HL-60 (cell line): ENCODE measurements at places on chromosomes 7 and 10.

- no peak for DNase-seq
Observed at GRCh38 chr7:137871170-137871915, 24.6 kb upstream of the DGKI start.

DNA sequence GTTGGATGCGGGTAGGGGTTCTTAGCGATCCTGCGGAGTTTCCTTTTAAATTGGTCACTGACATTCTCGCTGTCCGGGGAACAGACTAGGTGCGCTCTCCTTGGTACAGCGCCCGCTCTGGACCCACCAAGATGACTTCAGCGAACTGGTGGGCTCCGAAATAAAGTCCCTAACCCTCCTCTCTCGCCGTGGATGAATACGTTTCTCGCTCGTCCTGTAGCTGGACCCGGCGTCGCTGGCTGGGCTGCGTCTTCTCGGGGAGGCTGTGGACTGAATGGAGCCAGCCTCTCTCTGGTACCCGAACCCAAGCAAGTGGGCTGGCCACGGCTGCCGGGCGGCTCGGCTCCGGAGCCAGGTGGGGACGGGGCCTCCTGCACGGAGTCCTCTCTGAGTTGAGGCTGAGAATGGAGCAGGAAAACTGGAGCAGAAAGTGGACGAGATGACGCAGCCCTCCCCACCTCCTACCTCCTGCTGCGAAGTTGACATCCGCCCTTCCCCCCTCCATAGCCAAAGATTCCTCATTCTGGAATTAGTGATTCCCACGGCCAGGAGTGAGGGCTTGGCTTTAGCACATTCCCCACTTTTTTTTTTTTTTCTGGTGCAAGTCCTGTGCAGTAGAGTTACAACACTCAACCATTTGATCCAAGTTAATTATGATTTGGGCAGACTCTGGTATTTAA lies 1.5 kb downstream of the UNC5B start:
- no peak for DNase-seq

DNA sequence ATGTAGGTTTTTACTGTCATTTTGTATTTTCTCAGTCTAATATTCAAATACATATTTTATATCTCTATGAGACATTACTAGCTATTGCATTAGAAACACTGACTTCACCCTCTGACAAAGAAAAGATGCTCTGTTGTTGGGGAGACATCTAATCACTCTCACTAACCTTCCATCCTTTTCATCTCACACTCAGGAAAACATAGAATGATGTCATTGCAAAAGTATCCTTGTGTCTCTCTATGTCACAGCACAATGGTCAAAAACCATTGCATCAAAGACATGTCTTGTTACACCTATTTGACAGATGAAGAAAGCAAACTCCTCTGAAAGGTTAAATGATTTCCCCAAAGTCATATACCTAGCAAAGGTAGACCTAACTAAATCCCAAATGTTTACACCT lies 231.3 kb upstream of the PTN start:
- DNase-seq = no peak

DNA sequence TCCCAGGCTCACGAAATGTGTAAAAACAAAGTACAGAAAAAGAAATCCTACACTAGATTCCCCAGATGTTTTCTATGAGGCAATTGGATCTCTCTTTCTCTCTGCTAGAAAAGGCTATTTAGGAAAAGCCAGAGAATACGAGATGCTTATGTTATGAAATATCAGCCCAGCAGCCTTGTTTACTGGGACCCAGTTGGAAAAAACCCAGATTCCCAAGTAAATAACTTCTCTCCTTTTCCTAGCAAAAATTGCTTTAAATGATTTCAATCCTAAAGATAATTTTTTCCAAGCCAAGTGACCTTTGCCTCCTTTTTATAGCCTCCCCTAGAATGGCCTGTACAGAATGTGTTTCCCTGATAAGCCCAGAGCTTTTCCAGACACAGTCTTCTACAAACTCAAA lies 199.3 kb downstream of the PLXNA4 start:
- DNase-seq = no peak

GRCh38 chr10:14478604-14479003 lies 147.9 kb upstream of the FRMD4A start:
- DNase-seq = no peak

- DNase-seq = no peak
Observed at GRCh38 chr10:126373972-126374371, 14.3 kb downstream of the ADAM12 start.
